ENCODE measurements at places on chromosomes 7 and 10.

GRCh38 chr10:112624546-112625048, 177.6 kb downstream of the VTI1A start:
- no peak for DNase-seq

DNA sequence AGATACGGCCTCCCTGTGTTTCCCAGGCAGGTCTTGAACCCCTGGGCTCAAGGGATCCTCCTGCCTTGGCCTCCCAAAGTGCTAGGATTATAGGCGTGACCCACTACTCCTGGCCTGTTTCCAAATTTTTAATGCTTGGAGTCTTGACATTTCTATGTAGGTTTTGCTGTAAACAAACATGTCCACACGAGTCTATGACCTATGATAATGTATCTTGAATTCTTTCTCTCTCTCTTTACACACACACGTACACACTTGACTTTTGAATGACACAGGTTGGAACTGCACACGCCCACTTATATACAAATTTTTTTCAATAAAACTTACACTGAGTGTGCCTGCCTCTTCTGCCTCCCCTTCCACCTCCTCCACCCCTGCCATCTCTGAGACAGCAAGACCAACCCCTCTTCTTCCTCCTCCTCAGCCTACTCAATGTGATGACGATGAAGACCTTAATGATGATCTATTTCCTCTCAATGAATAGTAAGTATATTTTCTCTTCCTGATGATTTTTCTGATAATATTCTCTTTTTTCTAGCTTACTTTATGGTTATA, 44.1 kb upstream of the LAMB1 start:
- no peak for DNase-seq

- no peak for DNase-seq
Measured at GRCh38 chr10:78264361-78264760, 230.7 kb downstream of the RPS24 start.

DNA sequence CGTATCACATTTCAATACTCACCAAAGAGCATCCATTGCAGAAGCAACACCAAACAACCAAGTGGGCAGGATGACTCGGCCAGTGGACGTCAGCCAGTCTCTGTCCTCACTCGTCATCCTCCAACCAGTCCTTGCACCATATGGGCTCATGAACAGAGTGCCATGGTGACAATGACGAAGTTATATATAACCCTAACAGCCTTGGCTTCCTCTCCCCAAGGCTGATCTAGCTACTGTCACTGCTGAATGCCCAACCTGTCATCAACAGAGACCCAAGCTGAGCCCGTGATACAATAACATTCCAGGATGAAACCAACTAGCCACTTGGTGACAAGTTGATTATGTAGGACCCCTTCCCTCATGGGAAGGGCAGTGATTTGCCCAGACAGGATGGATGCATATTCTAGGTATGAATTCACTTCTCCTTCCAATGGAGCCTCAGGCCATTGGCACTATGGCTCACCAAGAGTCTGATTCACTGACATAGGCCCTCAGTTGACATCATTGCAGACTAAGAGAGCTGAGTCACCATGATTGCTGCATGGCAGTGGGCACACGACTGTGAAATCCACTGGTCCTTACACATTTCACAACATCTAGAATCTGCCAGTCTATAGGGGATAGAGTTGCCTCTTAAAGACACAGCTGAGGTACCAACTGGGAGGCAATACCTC, 26.3 kb upstream of the PPIF start:
- DNase-seq = no peak

DNA sequence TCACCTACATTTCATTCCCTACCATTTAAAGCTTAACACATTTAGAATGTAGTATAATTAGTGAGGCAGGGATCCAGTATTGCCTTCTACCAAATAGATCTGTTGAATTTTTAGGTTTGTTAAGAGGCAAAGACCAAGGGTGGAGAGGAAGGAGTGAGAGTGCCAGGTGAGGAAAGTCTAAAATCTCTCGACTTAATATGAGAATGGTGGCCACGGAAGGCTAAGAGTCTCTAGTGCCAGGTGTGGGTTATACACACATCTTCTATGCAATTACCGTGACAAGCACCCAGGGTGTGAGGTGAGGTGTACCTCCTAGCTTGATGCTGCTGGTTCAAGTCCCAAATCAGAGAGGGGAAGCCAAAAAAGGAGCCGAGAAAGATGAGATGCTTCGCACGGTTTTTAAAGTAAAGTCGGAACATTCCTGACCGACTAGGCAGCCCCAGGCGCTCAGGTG, 439 bp downstream of the IQUB start:
- no peak for DNase-seq

GRCh38 chr10:114703377-114704107, 45.5 kb upstream of the ABLIM1 start:
- DNase-seq = no peak

GRCh38 chr10:72340510-72341261, 14.0 kb downstream of the DNAJB12 start:
- no peak for DNase-seq
